ENCODE measurements at places on chromosomes 7 and 10. TPM values are rescaled to one million over a fixed set of nuclear protein-coding genes. Genes with fewer than 3 reads are reported as not detected.

The UBE2H gene
- total RNA-seq: 114 TPM

The AFAP1L2 gene
- 20.0 TPM for total RNA-seq

The RPEL1 gene
- total RNA-seq: not detected

The AGR2 gene
- not detected for total RNA-seq

The OR13A1 gene
- total RNA-seq: 0.15 TPM

All from breast epithelium (tissue), 4 donors.